ENCODE measurements at places on chromosomes 11 and 22.

DNA sequence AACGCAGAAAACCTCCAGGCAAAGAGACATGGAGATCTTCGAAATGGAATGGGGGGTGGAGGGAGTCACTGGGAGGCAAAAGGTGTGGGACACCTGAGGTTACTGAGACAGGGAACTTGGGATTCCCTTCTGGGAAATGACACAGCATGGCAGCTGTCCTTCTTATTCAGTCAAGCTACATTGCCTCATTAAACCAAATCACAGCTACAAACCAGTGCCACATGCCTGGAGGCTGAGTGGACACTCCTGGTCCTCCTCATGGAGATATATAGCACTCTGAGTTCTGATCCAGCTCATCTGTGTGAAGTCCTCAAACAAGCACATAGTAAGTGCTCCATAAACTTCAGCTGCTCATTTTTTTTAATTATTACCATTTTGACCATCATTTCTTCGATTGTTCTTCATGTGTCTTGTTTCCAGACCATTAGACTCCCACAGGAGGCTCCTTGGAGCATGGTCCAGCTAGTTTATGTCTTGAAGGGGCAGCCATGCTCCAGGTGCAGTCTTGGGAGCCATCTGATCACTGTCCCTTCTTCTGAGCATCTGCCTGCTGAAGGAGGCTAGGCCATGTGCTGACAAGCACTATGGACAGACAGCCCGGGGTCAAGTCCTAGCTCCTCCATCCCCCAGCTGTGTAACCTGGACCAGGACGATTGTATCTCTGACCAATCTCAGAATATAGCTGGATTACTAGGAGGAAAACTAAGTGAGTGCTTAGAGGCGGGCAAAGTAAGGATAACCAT lies 9.7 kb upstream of the FXYD2 start:
- no peak for DNase-seq

DNA sequence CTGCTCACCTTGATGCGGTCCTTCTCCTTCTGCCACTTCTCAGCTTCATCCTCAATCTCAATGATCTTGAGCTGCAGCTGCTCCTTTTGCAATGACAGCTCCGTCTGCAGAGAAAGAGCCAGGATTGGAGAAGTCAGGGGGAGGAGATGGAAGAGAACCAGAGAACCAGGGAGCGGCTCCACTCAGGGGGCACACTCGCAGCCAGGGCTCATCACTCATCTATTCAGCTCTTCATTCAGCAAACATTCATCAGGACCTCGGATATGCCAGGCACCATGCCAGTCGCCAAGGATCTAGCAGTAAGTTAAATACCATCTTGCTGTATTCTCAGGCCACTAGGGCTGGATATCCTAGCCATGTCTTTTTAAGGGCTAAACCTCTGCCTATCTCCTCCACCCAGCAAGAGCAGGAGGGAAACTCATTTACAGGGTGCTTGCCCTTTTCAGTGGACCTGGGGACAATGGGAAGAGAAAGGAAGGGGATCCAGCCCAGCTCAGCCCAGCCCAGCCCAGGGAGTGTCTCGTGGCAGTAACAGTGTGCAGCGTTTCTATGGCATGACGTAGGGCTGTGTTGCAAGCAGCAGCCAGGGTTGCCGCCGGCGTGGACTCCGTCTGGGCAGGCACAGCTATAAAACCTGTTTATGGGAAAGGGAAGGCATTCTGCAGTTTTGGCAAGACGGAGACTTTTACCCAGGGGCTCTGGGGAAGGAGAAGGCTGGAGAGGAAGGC lies 9.4 kb downstream of the TRIM29 start:
- peak; percentile 90 for DNase-seq

DNA sequence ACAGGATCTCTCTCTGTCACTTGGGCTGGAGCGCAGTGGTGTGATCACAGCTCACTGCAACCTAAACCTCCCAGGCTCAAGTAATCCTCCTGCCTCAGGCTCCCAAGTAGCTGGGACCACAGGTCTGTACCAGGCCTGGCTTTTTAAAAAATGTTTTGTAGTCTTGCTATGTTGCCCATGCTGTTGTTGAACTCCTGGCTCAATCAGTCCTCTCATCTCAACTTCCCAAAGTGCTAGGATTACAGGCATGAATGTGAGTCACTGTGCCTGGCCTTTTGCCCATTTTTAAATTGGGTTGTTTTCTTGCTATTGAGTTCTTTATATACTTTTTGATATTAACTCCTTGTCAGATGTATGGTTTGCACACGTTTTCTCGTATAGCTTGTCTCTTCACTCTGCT lies 33.0 kb upstream of the PITPNB start:
- DNase-seq, result peak; percentile 4

DNA sequence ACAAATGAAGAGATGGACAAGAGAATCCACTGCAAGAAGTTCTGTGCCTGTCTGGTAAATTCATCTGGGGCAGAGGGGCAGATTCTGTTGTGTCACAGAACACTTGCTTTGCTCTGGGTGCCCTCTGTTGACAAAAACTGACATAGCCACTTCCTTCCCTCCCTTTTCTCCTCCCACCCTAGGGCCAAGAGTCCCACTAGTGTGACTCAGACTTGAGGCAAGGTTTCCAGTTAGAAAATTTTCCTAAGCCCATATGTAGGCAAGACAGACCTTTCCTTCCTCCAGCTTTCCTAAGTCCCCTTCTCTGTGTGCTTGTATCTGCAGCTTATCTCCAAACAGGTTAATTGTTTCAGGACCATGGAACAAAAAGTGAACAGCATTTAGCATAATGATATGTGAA lies 106.8 kb downstream of the RBFOX2 start:
- peak; percentile 84 for DNase-seq

DNA sequence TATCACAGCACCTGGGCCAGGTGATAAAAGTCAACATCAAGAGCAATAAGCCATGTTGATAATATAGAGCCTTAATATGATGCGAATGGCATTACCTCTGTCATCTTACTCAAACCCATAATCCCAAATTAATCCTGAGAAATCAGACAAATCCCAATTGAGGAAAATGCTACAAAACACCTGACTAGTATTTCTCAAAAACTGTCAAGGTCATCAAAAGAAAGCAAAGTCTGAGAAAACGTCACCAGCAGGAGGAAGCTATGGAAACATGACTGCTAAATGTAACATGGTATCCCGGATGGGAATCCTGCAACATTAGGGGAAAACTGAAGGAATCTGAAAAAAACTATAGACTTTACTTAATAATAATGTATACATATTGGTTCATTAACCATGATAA lies 29.6 kb downstream of the ASCL2 start:
- DNase-seq, result no peak

- DNase-seq, result peak; percentile 97
Measured at GRCh38 chr11:43830928-43831440, 49.6 kb upstream of the ALKBH3 start.

DNA sequence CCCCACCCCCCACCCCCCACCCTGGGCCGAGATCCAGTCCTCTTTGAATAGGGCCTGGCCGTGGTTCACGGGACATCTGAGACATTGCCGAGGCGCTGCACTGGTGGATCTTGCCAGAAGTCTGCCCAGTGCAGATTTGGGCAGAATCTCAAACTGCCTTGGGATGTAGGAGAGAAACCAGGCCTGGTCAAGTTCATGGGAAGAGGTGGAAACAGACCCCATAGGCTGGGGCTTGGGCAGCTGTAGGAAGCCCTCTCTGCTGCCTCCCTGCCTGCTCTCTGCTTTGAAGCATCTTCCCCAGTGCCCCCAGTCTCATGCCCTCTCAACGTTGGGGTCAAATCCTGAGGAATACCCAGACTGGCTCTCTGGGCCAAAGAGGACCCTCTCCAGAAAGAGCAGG lies 16.0 kb upstream of the PPP6R3 start:
- DNase-seq, result no peak

DNA sequence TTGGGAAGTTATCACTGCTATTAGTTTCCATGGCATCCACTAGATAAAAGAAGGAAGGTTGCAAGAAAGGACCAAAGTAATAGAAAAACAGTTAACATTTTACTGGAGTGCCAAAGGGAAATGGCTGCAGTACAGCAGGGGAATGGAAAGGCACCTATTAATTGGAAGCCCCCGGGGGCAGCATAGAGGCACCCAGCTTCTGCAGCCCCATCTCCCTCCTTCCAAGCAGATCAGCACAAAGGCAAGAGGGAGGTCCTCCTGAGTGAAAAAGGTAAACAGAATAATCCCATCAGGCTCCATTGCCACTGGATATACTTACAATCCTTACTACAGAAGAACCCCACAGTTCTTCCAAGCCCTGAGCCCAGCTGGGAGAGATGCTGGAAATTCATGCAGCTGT lies 887.1 kb downstream of the DLG2 start:
- DNase-seq, result no peak

GRCh38 chr22:25081409-25081824 lies 118.2 kb upstream of the CRYBB3 start:
- peak; percentile 33 for DNase-seq

GRCh38 chr11:47980907-47981621 lies 705 bp downstream of the PTPRJ start:
- DNase-seq, result peak; percentile 39

DNA sequence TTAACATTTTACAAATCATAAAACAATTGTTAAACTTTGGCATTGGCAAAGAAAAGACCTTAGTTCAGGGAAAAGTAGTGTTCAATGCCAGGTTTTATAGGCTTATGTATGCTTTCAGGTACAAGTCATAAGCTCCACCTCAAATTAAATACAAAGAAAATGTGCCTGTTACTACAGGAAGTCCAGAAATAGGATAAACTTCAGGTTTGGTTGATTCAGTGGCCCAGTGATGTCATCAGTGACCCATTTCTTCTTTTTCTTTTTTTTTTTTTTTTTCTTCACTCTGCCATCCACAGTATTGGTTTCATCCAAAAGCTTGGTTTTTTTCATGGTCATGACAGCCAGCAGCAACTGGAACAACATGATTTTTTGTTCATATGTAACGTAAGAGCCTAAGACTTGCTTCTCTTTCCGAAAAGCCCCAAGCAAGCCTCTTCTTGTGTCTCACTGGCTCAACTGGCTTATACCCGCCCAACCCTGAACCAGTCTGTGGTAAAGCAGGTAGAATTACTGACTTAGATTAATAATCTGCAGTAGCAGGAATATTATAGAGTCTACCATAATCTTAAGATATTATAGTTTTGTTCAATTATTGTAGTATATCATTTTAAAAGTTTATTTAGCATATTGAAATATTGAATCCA lies 46.2 kb downstream of the TTC17 start:
- DNase-seq, result no peak

GRCh38 chr11:57150454-57150917 lies 31.3 kb upstream of the LRRC55 start:
- DNase-seq, result no peak
